ENCODE measurements at places on chromosomes 3 and 15. TPM values are rescaled to one million over a fixed set of nuclear protein-coding genes. Genes with fewer than 3 reads are reported as not detected.

CTXN2 gene
- not detected for total RNA-seq

NCBP2 gene
- total RNA-seq = 44.8 TPM

TRH gene
- total RNA-seq = not detected

MORF4L1 gene
- 428 TPM for total RNA-seq

CAND2 gene
- total RNA-seq = 1.5 TPM

SLC35G2 gene
- 39.4 TPM for total RNA-seq

HTR3C gene
- total RNA-seq = not detected

CHL1 gene
- total RNA-seq = not detected

SLC28A1 gene
- not detected for total RNA-seq

VGLL3 gene
- 17.1 TPM for total RNA-seq

CCRL2 gene
- total RNA-seq = 0.97 TPM

SLC2A2 gene
- total RNA-seq = not detected

ANKRD63 gene
- total RNA-seq = 11.4 TPM

LEKR1 gene
- total RNA-seq = 0.16 TPM

RAB8B gene
- 66.8 TPM for total RNA-seq

CD96 gene
- total RNA-seq = 0.13 TPM

Data from SJSA1 (cell line).